HuH-7.5 (cell line): ENCODE measurements at places on chromosomes 11 and 22.

DNA sequence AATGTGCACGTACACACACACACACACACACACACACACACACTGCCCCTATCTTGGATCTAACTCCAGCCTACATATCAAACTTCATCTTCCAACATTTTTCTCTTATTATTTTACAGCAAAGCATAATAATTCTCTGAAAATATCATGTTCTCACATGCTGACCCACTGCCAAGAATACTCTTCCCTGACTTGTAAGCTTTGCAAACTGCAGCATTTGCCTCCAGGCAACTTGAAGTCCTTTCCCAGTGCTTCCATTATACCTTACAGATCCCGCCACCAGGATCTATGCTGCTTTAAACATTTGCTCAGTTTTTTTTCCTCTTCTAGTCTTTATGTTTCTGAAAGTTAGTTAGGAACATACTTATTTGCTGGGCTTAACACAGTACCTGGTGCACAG, 483.3 kb upstream of the ARHGAP42 start:
- no peak for DNase-seq

DNA sequence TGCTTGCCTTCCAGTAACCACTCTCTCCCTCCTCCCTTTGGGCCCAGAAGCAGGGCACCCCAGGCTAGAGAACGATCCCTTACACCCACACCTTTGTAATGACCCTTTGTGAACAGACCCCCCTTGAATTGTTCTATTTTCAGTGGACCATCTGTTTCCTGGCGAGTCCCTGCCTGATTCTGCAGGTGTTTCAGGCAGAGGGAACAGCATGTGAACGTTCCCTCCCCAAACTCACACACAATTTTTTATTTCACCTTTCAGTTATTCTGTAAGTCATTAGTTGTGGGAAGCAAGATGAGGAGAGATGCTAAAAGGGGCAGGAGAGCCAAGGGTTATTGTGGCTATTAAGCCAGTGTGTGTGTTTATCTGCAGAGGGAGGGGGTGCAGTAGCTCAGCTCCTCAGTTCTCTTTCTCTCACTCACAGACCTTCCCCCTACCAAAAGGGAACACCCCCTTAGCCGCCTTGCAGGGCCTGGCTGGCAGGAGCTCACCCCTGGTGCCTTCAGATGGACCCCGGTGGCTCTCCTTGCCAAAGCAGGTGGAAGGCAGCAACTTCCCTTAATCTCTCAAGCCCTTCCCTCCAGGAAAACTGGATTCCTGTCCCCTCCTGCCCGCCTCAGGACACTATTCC, 64.8 kb upstream of the SPON1 start:
- DNase-seq = no peak

DNA sequence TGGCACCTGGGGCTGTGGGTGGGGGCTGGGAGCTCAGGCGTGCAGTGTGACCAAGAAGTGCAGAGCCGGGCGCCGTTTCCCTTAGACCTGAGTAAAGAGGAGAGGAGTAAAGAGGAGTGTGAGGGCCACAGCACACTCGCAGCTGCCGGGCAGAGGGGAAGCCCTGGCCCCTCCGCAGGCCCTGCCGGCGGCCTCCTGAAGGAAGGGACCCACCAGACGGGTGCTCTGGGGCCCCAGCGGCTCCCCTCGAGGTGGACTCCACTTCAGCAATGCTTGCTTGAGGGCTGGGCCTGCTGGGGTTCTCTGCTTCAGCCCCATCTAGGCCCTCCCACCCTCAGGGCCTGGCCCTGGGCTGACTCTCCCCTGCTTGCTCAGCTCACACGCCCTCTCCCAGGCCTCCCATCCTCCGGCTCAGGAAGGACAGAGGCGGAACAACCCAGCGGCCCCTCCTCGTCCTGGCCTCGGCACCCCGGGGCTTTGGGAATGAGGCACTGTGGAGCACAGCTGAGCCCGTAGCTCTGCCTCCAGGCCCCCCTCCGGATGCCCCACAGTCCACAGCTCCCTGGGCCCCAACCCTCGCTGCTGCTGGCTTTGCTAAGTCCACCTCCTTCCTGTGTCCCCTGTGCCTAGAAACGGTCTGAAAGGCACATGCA, 1198.7 kb downstream of the BRD1 start:
- no peak for DNase-seq

DNA sequence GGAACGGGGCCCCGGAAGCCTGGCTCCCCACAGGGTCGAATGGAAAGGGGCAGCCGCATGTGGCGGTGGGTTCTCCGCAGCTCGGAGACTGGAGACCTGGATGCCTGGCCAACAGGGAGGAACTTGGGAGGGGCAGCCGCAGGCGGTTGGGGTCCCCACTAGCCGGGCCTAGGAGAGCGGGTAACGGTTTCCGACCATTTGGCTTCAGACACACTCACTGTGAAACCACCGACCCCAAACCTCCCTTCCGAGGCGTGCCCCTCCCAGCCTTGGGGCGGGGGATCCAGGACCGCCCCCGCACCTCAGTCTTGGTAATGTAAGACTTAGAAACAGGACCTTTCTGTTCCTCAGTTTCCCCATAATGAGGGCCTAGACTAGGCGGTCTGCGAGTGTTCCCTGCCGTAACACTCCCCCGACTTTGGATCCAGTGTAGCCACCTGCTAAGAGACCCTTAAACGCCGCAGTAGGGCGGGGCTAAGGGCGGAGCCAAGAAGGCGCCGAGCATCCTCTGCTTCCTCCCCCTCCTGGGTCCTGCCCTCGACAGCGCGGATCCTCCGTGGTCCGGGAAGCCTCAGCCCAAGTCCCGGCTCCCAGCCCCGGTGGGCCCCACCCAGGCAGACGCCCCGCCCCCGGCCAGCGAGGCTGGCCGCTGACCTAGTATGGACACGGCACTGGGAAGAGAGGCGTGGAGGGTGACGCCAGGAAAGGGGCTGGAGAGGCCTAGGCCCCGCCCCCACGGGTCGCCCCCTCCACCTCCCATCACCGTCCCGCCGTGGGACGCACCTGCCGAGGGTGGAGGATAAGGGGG, 1.8 kb upstream of the RASGRP2 start:
- no peak for DNase-seq

DNA sequence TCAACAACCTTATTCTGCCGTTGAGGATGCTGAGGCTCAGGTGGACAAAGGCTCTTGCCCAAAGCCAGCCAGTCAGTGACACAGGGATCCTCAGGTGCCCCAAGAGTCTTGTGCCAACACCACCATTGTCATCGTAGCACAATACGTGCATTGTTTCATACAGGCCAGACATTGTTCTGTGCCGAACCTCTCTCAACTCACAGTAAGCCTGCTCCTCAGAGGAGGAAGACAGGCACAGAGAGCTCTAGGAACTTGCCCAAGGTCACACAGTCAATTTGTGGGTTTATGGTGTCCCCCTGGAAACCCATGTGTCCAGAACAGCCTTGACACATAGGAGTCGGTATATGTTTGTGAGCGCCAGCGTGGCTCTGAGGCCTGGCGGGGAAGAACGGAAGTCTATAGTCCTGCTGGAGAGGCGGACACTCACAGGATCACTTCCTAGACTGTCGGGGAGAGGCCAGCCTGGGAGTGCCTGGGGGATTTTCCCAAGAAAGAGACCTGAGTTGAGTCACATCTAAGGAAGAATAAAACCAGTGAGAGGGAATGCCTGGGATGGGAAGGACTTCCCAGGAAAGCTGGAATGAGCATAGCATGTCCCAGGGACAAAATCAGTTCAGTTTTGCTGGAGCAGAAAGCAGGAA, 20.2 kb downstream of the LIF start:
- no peak for DNase-seq

- no peak for DNase-seq
Measured at GRCh38 chr11:2518111-2518982, 73.5 kb downstream of the KCNQ1 start.

DNA sequence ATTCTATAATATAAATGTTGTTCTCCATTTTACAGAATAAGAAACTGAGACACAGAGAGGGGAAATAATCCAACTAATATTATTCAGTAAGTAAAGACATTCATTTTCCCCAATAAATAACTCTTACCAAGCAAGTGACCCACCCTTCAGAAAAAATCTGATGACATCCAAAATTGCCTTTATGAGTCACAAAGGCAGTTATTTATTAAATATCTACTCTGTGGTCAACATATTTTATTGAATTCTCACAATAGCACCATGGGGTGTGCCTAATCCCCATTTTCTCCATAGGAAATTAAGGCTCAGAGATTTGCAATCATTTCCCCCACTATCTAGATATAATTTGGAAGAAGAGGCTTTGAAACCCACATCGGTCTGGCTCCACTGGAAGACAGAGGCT, 161.5 kb upstream of the ISX start:
- DNase-seq = no peak

GRCh38 chr11:35836205-35836604, 107.7 kb upstream of the LDLRAD3 start:
- DNase-seq = no peak
